ENCODE measurements at places on chromosomes 11 and 22. TPM values are rescaled to one million over a fixed set of nuclear protein-coding genes. Genes with fewer than 3 reads are reported as not detected.

The KCNJ1 gene
- not detected for total RNA-seq

The WBP2NL gene
- not detected for total RNA-seq

The LMO1 gene
- 0.18 TPM for total RNA-seq

The LRRN4CL gene
- 0.13 TPM for total RNA-seq

The RIMBP3B gene
- total RNA-seq: 0.30 TPM

The FAM181B gene
- total RNA-seq: not detected

The EFCAB6 gene
- not detected for total RNA-seq

The SYT9 gene
- total RNA-seq: 0.11 TPM

The P2RY6 gene
- not detected for total RNA-seq

The C1QTNF6 gene
- total RNA-seq: 5.8 TPM

The MRGPRX4 gene
- total RNA-seq: 3.9 TPM

The OR2AG1 gene
- not detected for total RNA-seq

The CCDC73 gene
- 0.03 TPM for total RNA-seq

The ADAMTS15 gene
- 0.03 TPM for total RNA-seq

The KLHL35 gene
- not detected for total RNA-seq

The PHLDA2 gene
- 71.3 TPM for total RNA-seq

The CYB5R2 gene
- total RNA-seq: 1.9 TPM

The TMEM191C gene
- total RNA-seq: 1.1 TPM

The ZNF215 gene
- total RNA-seq: not detected

The MYBPC3 gene
- not detected for total RNA-seq

The TEAD1 gene
- 74.3 TPM for total RNA-seq

The PRSS23 gene
- total RNA-seq: 537 TPM

The FOLR3 gene
- 0.16 TPM for total RNA-seq

The BSX gene
- not detected for total RNA-seq

The TRMT2A gene
- 94.3 TPM for total RNA-seq

The ANO9 gene
- not detected for total RNA-seq

The IGLL1 gene
- not detected for total RNA-seq

The SLC1A2 gene
- not detected for total RNA-seq

The FADS3 gene
- total RNA-seq: 65.3 TPM

The DGCR6 gene
- total RNA-seq: 0.57 TPM

The UPK3A gene
- total RNA-seq: not detected
